ENCODE measurements at places on chromosomes 11 and 22.
A peak's percentile ranks its signal among the peaks of the same experiment; 100 is the strongest.

GRCh38 chr11:96470521-96470920, 80.7 kb downstream of the JRKL start:
- DNase-seq = no peak

GRCh38 chr11:925158-925495, 543 bp upstream of the AP2A2 start:
- no peak for DNase-seq

DNA sequence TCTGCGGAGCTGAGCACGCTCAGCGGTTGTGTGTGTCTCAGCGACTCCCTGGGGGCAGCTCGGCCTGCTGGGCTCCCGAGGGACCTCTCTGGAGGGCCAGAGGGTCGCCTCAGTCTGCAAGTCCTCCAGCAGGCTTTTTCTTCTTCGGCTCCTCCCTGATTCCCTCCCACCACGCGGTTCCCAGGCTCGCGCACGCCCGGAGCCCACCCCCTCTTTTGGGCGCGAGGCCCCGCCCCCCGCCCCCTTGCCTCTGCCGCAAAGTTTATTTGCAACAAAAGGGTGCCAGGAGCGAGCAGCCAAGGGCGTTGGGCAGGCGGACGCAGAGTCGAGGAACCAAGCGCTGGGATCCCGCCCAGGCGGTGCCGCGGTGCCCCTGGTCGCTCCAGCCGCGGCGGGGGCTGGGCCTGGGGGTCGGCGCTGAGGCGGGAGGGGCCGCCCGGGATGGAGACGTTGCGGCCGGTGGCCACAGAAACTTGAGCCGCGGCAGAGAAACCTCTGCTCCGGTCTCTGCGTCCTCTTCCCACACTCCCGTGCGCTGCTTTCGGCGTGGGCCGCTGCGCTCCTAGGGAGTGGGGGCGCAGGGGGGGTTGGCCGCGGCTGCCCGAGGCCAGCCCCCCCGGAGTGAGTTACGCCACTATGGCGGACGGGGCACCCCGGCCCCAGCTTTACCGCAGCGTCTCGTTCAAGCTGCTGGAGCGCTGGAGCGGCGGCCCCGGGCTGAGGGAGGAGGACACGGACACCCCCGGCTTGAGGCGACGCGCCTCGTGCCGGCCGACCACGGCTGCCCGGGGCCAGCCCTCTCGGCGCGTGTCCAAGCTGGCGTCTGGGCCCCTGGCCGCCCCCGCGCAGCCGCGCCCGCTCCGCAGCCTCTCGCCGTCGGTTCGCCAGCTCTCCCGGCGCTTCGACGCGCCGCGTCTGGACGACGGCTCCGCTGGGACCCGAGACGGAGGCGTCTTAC, at the start of gene ARHGEF17:
ARHGEF17 (plus strand) TSS at position 274 of the 958 bp plus-strand sequence; CDS start at position 637, 363 bp downstream.
- no peak for DNase-seq

GRCh38 chr22:46062971-46063631, 86.1 kb upstream of the WNT7B start:
- DNase-seq = no peak

DNA sequence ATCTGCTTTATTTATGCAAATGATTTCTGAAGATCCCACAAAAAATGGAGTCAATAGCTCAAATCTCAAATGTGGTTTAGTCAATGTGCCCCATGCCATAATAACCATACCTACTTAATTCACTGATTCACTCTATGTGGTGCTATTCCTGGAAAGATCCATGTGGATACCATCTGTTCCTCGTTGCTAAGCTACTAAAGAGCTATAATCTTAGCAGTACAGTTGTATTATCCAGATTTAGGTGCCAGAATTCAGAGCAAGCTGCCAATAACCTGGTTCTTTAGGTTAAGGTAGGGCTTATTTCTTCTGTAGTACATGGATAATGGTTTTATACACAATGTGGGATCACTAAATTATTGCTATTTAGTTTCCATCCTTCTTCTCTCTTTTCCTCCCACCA, 974.7 kb upstream of the CCDC90B start:
- DNase-seq = no peak

DNA sequence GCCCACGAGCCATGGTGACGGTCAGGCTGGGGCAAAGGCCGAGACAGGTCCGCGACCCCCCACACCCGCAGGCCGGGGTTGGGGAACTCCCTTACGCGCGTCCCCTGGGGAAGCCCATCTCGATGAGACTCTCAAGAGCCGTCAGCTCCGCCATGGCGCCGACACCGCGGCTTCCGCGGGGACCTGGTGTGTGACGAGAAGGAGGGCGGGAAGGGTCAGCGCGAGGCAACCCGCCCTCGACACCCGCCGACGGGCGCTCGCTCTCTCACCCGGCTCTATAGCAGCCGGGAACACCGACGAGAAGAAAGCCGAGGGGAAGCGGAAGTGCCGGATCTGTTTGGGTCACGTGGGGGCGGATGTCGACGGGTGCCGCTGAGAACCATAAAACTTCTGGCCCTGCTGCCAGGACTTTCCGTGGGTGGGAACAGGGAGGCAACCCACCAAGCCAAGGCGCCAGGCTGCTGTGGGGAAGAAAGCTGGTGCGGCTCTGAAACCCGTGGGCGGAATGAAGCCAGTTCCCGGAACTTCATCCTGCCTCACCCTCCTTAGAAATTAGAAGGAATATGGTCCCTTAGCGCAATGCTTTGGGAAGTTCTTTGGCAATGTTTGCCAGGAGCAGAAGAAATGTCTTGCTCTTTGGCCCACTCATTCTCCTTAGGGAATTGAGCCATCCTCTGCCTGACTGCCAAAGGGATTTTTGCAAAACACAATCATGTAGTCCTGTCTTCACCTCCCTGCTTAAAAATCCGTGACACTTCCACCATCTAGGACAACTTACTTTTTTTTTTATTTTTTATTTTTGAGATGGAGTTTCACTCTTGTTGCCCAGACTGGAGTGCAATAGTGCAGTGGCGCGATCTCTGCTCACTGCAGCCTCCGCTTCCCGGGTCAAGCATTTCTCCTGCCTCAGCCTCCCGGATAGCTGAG, at the start of gene UBXN1:
UBXN1 (minus strand) TSS at position 304 of the 927 bp plus-strand sequence; CDS start at position 154, 150 bp downstream.
- peak; percentile 72 for DNase-seq

DNA sequence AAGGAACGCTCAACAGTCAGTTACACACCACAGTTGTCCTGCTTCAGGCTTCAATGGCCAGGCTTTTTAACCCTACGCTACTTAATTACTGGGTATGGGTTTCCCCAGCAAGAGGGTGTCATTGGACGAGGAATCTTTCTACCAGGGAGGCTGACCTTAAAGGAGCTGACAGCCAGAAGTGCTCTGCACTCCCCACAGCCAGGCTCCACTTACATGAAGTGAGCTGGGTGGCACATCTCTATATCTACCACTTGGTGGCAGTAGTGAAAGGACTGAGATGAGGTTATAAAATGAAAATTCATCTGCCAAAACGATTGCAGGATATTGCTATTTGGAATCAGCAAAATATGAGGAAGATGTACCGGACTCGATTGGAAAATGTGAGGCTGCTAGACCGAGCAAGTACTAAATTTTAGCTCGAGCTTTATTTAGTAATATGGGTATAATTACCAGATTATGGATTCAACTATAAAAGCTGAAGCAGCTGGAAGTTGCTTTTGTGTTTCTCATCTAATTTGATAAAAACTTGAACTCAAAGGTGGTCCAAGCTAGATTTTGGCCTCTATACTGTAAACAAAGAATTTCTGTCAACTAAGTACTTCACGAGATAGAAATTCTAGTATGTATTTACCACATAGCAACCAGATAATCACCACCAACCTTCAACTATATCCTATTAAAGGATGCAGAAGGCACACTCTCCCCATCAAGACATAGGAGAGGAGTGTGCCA, 53.9 kb upstream of the CEP126 start:
- peak; percentile 51 for DNase-seq

Measured in HFF-Myc (cell line).